Tracheal epithelial cell (primary cell): ENCODE measurements at places on chromosomes 4 and X. TPM values are rescaled to one million over a fixed set of nuclear protein-coding genes. Genes with fewer than 3 reads are reported as not detected.

Gene BCAP31
- total RNA-seq: 256 and 267 TPM in 2 replicates

Gene MGST2
- 28.4 and 61.4 TPM in 2 replicates for total RNA-seq

Gene IRF2
- total RNA-seq: 25.6 and 39.5 TPM in 2 replicates

Gene PDLIM3
- total RNA-seq: 0.64 and 4.3 TPM in 2 replicates

Gene SYN1
- under 0.01 TPM in 1 of 2 replicates, not detected in the other for total RNA-seq

Gene DMRTC1B
- not detected in 2 replicates for total RNA-seq

Gene MAGEC1
- total RNA-seq: not detected in 2 replicates
